ENCODE measurements at places on chromosomes 5 and 9.

- DNase-seq: no peak
Measured at GRCh38 chr5:111603446-111603827, 91.1 kb upstream of the STARD4 start.

DNA sequence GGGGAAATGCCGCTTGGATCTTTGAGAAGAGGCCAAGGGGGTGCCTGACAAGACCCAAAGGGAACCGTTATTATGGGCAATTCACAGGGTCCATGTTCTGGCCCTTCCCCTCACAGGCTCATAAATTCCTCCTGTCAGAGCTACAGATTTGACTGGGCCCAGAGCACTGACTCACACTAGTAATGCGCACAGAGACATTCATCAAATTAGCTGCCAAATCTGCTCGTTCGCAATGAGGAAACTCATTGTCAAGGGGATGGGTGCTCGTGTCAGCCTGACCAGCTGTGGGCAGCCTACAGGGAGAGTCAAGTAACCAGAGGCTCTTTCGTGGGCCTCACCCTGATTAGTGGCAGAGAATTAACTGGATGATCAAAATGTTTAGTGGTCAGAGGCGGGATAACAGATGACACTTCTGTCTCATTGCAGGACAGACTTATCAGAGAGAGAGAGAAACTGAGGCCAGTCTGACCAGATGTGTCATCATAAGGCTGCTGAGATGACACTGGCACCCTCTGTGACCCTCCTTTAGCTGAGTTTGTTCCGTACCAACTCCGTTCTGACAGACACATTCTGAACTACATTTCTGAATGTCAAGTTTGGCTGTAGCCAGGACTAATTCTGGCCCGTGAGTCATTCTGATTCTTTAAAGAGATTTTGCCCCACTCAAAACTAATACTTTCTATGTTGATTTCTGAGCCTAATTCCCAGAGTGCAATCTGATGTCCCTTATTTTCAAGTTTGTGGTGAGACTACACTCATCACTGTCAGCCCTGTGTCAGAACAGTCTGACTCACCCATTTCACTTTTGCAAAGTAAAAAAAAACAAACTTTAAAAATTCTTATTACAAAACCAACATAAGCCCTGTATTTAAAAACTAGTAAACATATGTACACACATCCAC lies 377.1 kb downstream of the ACTL7B start:
- peak; percentile 88 for DNase-seq

- DNase-seq: no peak
Measured at GRCh38 chr5:134000091-134000511, 4.7 kb downstream of the VDAC1 start.

- no peak for DNase-seq
Measured at GRCh38 chr5:26295541-26295940, 742.8 kb downstream of the CDH9 start.

DNA sequence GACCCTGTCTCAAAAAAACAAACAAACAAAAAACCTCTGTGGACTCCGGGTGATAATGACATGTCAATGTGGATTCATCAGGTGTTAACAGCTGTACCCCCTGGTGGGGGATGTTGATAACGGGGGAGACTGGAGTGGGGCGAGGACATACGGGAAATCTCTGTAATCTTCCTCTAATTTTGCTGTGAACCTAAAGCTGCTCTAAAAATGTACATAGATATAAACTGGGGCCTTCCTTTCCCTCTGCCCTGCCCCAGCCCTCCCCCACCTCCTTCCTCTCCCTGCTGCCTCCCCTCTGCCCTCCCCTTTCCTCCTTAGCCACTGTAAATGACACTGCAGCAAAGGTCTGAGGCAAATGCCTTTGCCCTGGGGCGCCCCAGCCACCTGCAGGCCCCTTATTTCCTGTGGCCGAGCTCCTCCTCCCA lies 1.4 kb upstream of the CEL start:
- DNase-seq: no peak

- DNase-seq: no peak
Measured at GRCh38 chr5:35990520-35990919, 670 bp downstream of the UGT3A1 start.

- no peak for DNase-seq
Measured at GRCh38 chr5:95801532-95801931, 21.0 kb downstream of the GLRX start.

DNA sequence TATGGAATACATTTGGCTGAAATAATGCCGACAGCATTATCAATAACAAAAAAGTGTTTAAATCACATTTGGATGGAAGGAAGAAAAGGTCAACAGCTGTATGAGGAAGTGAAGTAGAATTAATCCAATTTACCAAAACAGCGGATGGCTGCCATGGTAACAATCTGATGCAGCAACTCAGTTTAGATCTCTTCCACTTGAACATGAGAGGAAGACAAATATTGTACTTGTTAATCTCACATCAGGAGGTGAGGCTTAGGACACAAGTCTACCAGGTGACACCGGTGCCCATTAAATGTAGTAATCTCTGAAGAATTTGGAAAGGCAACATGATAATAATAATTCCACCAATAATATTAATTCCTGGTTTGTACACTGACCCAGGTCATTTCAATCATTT lies 2.4 kb downstream of the RASEF start:
- no peak for DNase-seq

GRCh38 chr5:119336262-119336661 lies 19.6 kb upstream of the TNFAIP8 start:
- no peak for DNase-seq

DNA sequence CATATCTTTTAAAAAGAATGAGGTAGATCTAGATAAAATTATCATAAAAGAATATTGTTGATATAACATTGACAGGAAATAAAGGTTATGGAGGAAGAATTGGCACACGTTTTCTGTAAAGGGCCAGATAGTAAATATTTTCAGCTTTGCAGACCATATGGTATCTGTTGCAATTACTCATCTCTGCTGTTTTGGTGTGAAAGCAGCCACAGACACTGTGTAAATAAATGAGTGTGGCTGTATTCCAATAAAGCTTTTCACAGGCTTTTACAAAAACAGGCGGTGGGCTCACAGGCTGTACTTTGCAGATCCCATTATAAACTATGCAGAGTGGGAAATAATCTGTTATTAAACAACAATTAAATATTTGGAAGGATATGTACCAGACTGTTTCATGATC lies 87.4 kb downstream of the SGCD start:
- DNase-seq: no peak

DNA sequence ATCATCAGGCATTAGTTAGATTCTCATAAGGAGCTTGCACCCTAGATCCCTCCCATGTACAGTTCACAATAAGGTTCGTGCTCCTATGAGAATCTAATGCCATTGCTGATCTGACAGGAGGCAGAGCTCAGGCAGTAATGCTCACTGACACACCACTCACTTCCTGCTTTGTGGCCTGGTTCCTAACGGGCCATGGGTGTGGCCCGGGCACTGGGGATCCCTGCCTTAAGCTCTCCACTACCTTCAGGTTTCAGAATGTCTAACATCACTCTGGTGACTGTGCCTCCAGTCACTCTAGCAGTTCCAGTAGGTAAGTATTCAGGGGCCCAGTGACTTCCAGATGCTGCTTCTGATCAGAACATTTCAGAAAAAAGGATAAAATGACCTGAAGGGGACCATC lies 152.4 kb downstream of the LRRC70 start:
- peak; percentile 68 for DNase-seq

- DNase-seq: no peak
Measured at GRCh38 chr5:102863764-102864560, 108.9 kb downstream of the PAM start.

GRCh38 chr5:159050316-159051143 lies 49.2 kb downstream of the EBF1 start:
- DNase-seq: peak; percentile 29

GRCh38 chr9:33649463-33649862 lies 125.4 kb downstream of the ANKRD18B start:
- DNase-seq: no peak

- DNase-seq: peak; percentile 36
Measured at GRCh38 chr5:107985144-107985543, 314.4 kb upstream of the EFNA5 start.

DNA sequence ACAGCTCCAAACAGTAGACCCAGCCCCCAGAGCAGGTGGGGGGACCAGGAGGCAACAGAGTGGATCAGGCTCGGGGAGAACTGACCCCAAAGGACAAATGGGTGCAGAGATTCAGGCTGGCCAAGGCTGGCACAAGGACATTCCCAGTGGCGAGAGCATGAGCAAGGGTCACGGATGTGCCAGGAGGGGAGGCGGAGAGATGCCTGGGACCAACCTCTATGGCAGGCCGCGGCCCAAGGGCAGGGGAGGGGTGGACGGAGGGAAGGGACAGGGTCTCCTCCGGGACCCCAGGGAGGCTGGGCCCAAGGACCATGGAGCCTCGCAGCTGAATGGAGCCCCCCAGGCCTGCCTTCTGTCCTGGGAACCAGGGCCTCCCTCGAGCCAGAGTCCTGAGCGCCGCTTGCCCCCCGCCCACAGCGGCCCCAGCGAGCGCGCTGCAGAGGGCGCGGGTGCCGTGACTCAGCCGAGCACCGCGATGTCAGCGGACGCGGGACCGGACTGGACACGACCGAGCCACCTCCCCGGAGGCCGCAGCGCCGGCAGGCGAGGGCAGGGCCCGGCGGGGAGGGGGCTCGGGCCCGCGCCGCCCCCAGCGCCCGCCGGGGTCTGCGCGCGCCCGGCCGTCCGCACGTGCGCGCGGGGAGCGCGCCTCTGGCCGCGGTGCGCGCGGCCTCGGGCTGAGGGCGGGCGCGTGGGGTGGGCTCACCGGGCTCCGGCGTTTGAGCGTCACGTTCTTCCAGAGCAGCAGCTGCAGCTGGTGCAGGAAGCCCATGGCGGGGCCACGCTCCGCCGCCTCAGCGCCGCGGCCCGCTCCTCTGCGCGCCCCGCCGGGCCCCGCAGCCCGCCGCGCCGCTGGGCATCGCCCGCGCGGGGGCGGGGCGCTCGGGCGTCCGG lies at the start of gene ABCA2:
Gene ABCA2, minus strand, starts transcription at position 869 of the 894 bp plus-strand sequence. Its CDS starts 97 bp downstream, at position 772.
- DNase-seq: no peak

- DNase-seq: no peak
Measured at GRCh38 chr5:43420241-43420640, 8.1 kb upstream of the CCL28 start.

DNA sequence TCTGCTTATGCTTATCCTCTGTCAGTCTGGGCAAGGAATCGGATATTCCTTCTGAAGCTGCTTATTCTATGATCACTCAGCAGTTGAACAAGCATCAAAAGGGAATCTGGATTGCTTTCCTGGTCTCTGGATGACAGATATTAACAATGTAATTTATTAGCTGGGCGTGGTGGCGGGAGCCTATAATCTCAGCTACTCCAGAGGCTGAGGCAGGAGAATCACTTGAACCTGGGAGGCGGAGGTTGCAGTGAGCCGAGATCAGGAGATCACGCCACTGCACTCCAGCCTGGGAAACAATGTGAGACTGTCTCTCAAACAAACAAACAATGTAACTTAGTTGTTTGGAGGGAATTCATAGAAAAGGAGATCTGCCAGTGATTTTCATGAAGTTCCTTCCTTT lies 45.4 kb downstream of the DMRT1 start:
- no peak for DNase-seq

GRCh38 chr9:112316258-112316943 lies 17.0 kb downstream of the PTBP3 start:
- no peak for DNase-seq

DNA sequence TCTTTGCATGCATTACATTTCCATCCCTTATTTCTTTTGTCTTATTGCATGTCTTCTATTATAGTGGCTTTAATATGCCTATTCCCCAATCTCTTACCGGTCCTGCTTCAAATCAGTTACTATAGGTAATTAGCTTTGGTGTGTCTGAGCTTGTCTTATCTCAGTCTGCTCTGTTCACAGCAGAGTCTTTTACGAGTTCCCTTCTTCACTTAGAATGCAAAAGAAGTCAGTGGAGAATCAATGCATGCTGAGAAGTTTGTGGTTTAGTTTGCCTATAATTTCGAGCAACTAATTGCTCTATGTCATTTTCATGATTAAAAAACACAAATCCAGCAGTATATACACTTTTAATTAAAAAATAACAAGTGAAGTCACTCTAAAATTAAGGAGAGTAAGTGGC lies 545.0 kb downstream of the SLCO4C1 start:
- DNase-seq: no peak

DNA sequence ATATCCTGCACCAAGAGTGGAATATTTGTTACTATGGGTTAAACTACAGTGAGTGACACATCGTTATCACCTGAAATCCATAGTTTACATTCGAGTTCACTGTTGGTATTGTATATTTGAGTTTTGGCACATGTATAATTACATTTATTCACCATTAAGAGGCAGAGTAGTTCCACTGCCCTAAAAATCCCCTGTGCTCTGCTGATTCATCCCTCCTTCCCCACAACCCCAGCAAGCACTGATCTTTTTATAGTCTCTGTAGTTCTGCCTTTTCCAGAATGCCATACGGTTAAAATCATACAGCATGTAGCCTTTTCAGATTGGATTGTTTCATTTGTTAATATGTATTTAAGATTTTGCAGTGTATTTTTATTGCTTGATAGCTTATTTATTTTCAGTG lies 495.2 kb downstream of the DIRAS2 start:
- no peak for DNase-seq

GRCh38 chr5:90655423-90655822 lies 96.8 kb downstream of the ADGRV1 start:
- DNase-seq: no peak

DNA sequence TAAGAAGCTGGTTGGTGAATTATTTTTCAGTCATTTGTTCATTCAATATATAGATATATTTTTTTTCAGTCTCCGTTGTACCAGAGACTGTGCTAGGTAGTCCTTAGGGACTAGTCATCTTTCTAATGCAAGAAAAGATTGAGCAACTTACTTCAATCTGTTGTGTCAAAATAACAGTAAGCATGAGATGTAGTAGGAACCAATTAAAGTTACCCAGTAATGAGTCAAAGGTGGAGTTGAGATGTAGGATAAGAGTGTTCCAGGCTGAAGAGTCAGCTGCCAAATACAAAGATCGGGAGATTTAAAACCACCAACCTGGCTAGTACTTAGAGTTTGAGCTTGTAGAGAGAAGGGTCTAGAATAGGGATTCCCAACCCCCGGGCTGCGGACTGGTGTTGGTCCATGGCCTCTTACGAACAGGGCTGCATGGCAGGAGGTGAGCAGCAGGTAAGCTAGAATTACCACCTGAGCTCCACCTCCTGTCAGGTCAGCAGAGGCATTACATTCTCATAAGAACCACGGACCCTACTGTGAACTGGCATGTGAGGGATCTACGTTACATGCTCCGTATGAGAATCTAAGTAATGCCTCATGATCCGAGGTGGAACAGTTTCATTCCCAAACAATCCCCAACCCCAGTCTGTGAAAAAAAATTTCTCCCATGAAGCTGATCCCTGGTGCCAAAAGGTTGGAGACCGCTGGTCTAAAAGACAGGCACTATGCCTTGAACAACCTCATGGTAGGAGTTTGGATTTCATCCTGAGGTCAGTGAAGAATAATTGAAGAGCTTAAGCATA lies 1241.5 kb upstream of the WWC1 start:
- DNase-seq: no peak

All from inflammatory macrophage treated with lipopolysaccharide for 4 hours (primary cell).